ENCODE measurements at places on chromosomes 13 and 19.

GRCh38 chr19:55208880-55209692 is at the start of gene PTPRH:
PTPRH (minus strand) TSS chr19:55209501; CDS start chr19:55209433, 68 bp downstream.
- DNase-seq: no peak

GRCh38 chr19:11345122-11345803 is 805 bp downstream of the TMEM205 start:
- no peak for DNase-seq

DNA sequence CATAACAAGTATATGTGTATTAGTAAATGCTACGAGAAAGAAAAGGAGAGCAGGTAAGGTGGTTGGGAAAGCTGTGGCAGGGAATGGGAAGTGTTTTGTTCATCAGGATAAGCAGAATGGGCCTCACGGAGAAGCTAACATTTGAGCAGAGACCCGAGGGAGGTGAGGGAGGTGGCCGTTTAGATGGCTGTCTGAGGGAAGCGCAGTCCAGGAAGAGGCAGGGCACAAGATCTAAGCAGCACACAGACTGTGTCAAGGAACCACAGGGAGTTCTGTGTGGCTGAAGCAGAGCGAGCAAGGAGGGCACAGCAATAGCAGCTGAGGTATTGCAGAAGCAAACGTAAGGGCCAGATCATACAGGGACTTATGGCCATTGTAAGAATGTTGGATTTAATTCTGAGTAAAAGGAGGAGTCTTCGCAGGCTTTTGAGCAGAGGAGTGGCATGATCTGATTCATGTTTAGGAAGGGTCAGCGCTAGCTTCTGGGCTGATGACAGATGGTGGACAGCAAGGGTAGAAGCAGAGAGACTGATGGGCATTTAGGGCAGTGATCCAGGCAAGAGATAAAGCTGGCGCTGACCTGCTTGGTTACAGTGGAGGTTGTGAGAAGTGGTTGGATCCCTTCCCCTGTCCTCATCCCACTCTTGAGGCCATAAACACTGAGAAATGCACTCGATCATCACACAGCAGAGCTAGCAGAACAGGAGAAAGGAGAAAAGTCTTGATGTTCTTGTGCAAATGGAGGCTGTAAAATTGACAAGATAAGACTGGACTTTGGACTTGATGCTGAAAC is 199.9 kb downstream of the LACC1 start:
- no peak for DNase-seq

DNA sequence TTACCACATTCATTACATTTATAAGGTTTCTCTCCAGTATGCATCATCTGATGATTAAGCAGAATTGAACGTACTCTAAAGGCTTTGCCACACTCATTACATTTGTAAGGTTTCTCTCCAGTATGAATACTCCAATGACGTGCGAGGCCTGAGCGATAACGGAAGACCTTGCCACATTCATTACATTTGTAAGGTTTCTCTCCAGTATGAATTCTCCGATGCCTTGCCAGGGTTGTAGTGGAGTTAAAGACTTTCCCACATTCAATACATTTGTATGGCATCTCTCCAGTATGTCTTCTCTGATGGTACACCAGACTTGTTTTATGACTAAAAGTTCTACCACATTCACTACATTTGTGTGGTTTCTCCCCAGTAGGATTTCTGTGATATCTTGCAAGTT is 16.8 kb upstream of the ZNF432 start:
- no peak for DNase-seq

DNA sequence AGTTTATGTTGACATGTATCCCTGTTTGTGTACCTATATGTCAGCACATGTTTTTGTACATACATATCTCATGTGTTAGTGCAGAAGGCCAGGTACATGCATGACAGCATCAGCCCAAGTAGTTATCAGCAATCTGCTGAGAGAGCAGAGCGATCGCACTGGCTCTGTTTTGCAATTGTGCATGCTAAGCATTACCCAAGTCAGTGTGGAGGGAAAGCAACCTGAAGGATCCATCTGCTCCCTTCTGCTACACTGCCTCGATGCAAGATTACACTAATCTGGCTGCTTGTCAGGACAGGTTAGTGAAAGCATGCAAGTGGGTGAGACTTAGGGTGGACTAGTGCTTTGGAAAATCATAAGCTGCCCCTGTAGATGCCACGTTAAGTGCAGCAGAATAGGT is 211.8 kb downstream of the PCCA start:
- no peak for DNase-seq

DNA sequence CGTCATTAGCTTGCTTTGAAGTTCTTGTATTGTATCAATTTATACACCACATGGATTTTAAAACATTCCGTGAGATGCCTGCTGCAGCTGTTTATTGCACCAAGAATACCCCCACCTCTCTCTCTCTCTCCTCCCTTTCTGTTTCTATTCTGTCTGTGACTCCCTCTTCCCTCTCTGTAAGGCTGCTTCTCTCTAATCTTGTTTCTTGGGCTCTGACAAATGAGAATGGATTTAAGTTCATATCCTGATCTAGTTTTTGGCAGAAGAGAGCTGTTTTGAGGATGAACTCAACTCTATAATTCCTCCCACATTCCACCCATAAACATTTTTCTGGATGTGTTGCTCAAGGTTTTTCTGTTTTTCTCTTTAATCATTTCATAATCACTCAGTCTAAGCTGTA is 144.3 kb upstream of the FRY start:
- DNase-seq: no peak

- DNase-seq: no peak
Observed at GRCh38 chr13:50401721-50402465, 386.6 kb downstream of the KCNRG start.

DNA sequence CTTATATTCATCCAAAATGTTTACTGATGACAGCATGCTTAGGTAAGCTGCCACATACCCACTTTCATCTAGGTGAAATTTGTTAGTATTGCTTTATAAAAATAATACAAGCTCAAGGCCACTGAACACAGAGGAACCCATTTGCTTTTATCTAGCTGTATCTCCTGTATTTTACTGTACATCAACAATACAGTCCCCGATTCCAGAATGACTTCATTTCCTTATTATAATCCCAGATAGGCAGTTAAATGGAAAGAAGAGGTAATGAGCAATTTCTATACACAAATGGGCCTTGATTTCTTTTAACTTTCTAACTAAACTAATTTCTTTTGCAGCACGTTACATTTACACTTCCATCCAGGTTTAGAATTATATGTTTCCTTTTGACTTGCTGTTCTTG is 86.2 kb downstream of the SHISA2 start:
- DNase-seq: no peak

- no peak for DNase-seq
Observed at GRCh38 chr19:16773259-16773658, 53.6 kb downstream of the NWD1 start.

Data from NCI-H1436 treated with DMSO at 0.1 percent for 48 hours (cell line).